ENCODE measurements at places on chromosomes 3 and 15.

DNA sequence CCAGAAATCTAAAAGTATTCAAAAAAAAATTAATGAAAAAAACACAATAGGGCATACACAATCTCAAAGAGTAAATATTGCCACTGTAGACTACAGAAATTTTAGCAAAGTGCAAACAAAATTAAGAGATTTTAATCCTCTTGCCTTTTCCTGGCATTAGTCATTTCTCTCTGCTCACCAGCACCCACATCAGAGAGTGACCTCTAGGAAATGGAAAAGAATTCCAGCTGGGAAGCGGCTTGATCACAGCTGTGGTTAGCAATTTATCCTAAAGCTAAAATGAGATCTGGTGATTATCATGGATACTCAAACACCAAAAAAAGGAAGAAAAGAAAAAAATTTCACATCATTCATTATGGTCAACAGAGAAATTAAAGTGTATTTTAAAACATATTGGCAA is 7.5 kb downstream of the CSNK1G1 start:
- DNase-seq = no peak

GRCh38 chr3:30474371-30474770 is 132.0 kb upstream of the TGFBR2 start:
- no peak for DNase-seq

- DNase-seq = no peak
Observed at GRCh38 chr15:22958487-22959280, 21.5 kb downstream of the CYFIP1 start.

- no peak for DNase-seq
Observed at GRCh38 chr15:100094127-100094510, 247.7 kb downstream of the ADAMTS17 start.

DNA sequence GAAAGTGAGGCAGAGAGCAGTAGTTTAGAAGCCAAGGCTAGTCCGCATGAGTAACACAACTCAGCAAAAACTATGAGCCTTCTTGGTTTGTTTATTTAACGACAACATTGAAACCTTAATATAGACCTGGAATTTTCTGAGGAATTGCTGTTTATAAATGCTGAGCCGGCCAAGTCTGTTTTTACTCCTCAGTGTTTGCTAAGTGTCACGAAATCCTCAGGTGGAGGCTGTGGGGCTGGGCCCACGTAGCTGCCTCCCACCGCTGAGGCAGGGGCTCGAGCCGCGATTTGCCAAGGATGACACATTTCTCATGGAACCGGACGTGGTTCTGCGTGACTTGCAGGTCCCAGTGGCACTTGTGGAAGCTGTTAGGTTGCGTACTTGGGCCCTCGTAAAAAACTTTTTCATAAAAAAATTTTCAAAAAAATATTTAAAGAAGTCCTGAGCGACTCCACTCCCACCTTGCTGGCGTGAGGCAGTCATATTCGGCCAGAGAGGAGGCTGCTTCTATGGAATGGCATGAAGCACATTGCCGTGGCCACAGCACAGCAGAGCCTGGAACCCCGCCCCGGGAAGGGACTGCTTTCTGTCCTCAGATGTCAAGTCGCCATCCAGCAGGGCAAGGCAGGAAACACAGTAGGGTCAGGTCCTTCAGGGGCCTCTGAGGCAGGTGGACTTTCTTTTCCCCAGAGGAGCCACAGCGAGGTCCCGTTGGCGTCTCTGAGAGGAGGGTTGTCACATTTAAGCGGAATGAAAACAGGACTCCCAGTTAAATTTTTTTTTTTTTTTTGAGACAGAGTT is 64.8 kb upstream of the PCSK6 start:
- no peak for DNase-seq
